ENCODE measurements at places on chromosomes 16 and 17.
A peak's percentile ranks its signal among the peaks of the same experiment; 100 is the strongest.

DNA sequence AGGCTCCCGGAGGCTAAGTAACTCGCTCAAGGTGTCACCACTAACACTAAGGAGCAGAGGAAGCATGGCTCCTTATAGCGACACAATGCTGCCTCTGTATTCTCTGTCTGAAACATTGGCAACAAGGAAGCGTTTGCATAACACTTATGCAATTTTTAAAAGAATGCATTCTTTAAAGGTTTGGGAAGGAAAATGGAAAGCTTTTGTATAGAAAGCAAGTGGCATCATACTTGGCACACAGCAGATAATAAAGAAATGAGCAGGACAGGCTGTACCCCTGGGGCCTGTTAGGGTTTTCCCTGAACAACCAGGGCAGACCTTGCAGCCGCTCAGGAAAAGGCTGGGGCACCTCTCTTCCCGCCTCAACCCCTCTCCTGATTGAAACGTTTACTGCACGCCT is 36.9 kb downstream of the PPL start:
- DNase-seq, result no peak

DNA sequence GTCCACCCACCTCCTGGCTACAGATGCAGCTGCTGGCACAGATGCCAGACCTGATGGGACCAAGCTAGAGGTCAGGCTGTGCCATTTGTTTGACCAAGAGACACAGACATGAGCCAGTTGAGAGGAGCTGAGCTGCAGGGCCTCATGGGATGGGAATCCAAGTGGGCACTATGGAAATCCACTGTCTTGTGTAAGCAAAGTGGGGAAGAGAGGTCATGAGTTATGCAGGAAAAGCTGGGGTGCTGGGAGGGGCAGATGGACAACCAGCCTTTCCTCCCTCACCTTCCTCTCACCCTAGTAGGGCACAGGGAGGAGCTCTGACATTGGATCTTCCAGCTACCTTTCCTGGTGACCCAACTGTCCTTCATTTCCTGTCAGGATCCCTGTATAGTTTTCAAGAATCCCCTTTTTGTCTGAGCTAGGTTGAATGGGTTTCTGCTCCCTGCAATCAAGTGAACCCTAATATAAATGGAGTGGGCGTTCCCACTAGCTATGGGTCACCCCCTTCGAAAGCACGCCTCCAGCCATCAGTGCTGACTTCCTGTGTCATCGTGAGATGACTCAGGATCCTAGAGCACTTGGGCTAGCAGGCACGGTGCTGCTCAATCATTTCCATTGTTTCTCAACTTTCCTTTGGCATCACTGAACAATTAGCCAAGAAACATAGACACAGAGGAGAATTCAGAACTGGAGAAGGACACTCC is 13.6 kb downstream of the ATPAF2 start:
- no peak for DNase-seq

- DNase-seq, result no peak
These were observed 6.7 kb downstream of the NLRC3 start for GRCh38 chr16:3570420-3571062.

DNA sequence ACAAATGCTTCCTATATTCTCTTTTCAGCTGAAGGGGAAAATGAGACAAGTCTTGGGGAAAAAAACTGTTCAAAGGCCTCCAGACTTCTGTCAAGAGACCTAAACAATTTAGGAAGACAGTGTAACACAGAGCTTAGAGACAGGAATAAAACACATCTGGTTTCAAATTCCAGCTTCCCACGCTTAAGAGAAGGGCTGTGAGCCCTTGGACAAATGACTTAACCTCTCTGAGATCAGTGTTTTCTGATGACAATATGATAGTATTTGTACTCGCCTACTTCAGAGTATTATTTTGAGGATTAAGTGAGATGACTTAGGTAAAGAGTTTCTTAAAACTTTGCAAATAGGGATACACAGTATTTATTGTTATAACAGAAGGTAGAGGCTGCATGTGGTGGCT is 29.5 kb downstream of the SMURF2 start:
- DNase-seq, result no peak

- no peak for DNase-seq
These were observed 290 bp upstream of the KRTAP4-1 start for GRCh38 chr17:41185001-41185400.

DNA sequence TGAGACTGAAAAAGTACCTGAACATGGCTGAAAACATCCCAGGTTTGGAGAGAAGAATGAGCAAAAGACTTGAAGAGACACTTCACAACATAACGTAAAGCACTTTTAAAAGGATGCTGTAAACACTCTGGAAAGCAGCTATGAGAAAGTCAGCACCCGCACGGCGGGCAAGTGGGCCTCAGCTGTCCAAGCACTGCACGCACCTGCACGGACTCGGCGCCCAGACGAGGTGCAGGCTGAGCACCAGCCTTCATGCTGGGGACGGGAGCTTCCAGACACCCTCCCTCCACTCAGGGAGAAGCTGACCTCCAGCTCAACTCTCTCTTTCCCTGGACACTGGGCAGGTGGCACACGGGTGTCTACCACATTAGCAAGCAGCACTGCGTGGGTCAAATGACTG is 13.1 kb downstream of the CCDC57 start:
- no peak for DNase-seq

DNA sequence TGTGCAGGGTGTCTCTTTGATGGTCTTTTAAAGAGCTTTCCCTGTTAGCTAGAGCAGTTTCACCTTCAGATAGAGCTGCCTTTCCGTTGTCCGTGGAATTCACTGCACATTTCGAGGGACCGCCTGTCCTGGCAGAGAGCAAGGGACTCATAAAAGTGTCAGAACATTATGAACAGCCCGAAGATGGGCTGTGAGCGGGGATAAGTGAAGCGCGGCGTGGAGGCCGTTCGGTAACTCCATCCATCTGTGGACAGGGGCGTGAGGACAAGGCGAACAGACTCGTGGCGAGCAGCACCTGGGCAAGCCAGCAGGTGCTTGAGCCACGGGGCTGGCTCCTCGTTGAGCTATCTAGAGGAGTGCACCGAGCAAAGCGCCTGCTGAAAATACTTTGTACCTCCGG is 371.2 kb downstream of the MAF start:
- DNase-seq, result no peak

DNA sequence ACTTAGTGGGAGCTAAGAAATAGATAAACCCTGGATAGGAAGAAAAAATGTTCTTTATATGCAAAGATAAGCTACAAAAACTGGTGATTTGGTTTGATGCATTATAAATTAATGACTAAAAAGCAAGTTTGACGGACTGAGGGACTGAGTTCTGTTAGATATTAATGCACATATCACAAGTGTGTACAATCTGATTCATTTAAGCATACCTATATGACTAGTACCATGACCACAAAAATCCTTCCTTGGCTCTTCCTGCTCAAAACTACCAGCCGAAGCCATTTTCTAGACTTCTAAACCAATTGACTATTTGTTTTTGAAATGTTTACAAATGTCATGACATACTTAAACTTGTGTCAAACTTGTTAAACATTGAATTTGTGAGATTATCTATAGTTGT is 374.5 kb upstream of the MON1B start:
- DNase-seq, result no peak

- DNase-seq, result no peak
These were observed 16.8 kb downstream of the PDK2 start for GRCh38 chr17:50111673-50112655.

GRCh38 chr17:57213180-57213825 is 43.0 kb upstream of the MSI2 start:
- no peak for DNase-seq

DNA sequence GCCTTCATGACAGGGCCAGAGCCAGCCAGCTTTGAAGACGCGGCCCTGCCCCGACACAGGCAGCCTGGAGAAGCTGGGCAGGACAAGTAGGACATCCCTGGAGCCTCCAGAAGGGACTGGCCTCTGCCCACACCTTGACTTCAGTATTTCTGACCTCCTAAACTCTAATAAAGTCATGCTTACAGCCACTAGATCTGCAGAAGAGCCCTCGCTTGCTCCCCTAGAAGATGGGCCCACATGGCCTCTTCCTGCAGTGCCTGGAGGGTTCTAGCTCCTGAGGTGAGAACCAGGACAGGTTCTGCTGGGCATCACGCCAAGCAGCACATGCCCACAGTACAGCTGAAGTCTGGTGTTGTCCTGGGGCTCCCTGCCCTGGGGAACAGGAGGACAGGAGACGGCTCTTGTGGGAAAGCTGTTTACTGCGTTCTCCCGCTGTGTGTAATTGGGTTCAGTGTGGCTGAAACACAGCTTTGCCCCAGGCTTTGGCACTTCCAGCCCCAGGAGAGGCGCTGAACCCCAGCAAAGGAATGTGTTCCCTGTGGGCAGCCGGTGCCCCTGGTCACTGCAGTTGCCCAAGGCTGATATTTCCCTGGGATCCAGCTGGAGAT is 2.6 kb downstream of the APRT start:
- no peak for DNase-seq

DNA sequence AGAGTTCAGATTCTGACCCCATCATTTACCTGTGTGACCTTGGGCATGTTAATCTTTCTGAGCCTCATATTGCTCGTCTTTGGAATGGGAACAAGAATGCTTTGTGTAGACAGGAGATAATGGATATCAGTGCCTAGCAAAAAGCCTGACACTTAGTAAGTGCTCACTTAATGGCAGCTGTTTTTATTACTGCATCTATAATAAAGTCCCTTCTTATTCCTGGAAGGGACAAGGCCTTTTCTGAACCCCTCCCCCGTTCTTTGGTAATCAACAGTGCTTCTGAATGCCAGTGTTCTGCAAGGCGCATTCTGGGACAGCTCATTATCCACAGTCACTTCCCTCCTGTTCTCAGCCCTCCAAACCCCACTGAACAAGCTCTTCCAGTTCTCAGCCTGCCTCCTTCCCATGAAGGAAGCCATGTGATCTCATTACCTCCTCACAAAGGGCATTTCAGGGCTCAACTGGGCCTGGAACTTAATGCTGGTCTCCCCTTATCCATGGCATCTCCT is 25.1 kb upstream of the SUPT4H1 start:
- no peak for DNase-seq

- DNase-seq, result no peak
These were observed 8.7 kb downstream of the CLEC19A start for GRCh38 chr16:19294156-19294649.

DNA sequence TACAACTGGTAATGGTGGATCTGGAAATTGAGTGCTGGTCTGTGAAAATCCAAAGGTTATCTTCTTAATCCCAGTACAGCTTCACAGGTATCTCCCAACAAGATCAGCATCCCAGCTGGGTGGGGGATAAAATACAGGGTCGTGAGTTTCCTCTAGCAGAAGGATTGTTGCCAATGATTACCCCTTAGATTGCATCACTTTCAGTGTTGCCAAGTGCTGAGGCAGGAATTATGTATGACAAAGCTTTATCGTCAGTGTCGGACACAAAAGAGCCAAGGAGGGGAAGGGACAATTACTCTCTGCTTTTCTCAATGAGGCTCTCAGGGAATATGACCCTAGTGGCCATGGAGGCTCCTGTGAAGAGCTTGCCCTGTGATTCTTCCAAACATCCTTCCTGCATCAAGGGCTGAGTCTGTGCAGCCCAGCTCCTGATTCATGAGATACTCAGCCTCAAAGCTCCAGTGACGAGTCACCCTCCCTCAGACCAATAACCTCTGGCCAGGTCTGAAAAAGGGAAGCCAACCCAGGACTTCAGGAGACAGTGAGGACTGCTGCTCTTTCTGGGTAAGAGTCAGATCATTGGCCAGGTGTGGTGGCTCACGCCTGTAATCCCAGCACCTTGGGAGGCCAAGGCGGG is 15.0 kb downstream of the OR1F1 start:
- DNase-seq, result no peak

DNA sequence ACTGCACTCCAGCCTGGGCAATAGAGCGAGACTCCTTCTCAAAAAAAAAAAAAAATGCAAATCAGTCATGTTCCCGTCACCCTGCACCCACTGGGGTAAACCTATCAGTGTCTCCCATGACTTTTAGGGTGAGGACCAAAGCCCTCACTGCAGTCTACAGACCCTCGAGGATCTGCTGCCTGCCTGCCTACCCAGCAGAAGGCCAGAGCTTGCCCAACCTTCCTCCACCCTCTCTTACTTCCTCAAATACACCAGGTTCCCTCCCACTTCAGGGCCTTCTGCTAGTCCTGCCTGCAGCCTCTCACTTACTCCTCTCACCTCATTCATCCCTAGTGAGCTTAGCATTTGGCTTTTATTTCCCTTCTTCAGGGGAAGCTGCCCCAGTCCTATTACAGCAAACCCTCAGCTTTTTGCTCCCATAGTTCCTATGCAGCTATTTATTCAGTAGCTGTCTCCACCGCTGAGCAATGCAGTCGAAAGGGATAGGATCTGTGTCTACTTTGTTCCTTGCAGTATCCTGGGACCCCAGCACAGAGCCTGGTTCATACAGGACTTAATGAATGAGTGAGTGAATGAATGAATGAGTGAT is 17.8 kb upstream of the TOB1 start:
- DNase-seq, result peak; percentile 79

GRCh38 chr17:29390851-29391631 is 878 bp downstream of the TAOK1 start:
- peak; percentile 63 for DNase-seq

DNA sequence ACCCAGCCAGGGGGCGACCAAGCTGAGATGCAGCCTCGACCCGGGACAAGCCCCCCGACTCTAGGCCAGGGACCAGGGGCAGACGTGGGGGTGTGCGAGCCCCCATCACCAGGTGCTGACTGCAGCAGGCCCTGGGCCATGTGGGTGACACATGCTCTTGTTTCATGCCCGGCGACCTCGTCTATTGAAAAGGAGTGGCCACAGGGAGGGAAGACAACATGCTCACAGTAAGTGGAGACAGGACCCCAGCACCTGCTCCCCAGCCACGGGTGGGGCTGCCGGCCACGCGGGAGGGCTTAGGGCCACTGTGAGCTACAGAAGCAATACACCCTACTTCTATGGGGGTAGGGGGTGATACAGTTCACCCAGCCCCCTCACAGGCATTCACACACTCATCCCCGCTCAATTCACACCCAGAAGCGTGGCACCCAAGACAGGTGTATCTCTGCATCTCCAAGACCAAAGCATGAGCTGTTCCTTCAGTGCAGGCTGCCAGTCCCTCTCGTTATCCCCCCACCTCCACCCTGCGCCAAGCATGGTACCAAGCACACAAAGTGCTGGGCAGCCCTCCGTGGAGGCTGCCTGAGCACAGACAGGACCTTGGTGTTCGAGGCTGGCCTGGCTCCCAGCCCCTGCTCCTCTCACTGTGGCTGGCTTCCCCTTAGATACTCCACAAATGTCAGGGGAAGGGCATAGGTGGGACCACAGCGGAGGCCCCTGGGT is 13.6 kb downstream of the VASN start:
- no peak for DNase-seq

- no peak for DNase-seq
These were observed 165.8 kb upstream of the ZNF267 start for GRCh38 chr16:31707743-31708335.

GRCh38 chr17:37438141-37438540 is 31.5 kb downstream of the TADA2A start:
- DNase-seq, result no peak

Measured in KBM-7 (cell line).